ENCODE measurements at places on chromosomes 5 and 9.

- DNase-seq, result no peak
Measured at GRCh38 chr9:109020581-109021511, 7.5 kb upstream of the CTNNAL1 start.

DNA sequence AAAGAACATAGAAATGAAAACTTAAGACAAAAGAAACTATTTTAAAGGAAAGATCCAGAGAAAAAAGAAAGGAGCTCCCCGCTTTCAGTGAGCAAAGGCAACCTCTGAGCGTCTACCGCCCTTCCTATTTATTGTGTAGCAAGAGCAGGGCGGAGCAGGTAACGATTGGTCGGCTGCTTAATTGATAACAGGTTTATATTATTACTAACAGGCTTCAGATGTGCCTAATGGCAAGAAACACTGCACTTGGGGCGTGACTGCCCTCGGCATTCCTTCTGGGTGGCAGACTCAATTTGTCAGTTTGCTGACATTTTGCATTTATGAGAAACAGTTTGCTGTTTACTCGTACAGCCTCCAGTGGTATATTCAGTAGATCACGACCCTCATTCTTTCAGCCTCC is 482.7 kb upstream of the C9orf72 start:
- DNase-seq, result no peak

- DNase-seq, result no peak
Measured at GRCh38 chr5:155866971-155867370, 460.0 kb upstream of the SGCD start.

DNA sequence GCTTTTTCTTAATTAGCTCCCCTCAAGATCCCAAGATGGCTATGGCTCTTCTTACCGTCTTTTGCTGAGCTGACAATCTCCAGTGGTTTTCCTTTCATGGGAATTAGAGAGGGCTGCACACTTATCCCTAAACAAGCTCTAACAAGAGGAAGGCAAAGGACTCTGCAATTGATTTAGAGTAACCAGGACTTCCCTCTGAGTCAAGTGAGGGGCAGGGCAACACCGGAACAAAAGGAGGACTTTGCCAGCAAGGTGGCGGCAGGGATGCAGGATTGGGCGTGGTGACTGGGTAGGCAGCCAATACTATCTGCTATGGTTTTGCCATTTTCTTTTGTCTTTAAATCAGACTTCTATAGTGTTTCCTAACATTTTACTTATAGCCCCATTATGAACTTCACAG is 9.8 kb downstream of the SLC44A1 start:
- no peak for DNase-seq

DNA sequence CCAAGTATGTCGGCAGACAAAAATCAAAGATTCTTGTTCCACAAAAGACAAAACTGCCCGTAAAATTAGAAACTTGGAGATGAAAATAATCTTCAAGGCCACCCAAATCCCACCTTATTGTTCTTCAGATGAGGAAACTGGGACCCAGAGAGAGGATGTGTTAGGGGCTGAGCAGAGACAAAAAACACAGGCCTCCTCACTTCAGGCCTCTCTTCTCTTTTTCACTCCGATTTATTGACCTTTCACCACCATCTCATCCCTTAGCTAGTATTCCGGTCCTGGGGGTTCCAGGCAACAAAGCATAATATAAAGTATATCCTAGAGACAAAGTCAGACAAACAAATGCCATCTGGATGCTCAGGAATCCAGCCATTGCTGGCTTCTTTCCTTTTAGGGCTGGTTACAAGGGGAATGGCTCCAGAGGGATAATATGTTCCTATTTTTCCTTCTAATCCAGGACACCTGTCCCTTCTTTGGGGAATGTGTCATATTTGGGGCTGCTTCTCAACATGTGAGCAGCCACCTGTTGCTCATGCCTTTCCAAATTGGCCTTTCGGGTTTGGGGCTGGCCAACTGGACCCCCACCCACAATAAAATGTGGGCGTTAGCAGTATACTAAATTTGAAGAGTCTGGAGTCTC is 42.2 kb upstream of the AFAP1L1 start:
- DNase-seq, result no peak

DNA sequence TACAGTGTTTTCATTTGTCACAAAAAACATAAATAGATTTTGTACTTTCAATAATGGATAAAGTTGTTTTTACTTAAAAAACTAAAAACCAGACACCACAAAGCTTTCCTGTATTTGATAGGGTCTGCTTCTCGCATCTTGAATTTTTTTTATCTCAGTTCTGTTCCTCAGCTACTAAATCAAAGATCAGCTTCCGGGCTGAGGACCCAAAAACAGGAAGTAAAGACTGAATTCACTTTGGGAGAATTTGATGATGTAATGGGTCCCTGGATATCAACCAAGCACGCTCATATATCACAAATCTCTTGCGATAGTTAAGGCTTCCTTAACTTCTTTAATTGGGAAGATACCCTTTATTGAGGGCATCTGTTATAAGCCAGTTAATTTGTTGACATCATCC is 24.1 kb downstream of the ITK start:
- no peak for DNase-seq

- DNase-seq, result no peak
Measured at GRCh38 chr9:134215699-134216448, 51.5 kb upstream of the RNU6ATAC start.

GRCh38 chr5:73415617-73416016 is 33.0 kb downstream of the FOXD1 start:
- DNase-seq, result no peak

GRCh38 chr5:434443-435146 is 8.4 kb upstream of the EXOC3 start:
- DNase-seq, result no peak

DNA sequence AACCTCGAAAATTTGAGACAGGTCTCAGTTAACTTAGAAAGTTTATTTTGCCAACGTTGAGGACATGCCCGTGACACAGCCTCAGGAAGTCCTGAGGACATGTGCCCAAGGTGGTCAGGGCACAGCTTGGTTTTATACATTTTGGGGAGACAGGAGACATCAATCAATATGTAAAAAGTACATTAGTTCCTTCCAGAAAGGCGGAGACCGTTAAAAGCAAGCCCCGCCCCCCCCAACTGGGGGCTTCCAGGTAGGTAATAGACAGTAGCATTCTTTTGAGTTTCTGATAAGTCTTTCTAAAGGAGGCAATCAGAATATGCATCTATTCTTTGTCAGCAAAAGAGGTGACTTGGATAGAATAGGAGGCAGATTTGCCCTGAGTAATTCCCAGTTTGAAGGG is 599 bp upstream of the MOCS2 start:
- no peak for DNase-seq

DNA sequence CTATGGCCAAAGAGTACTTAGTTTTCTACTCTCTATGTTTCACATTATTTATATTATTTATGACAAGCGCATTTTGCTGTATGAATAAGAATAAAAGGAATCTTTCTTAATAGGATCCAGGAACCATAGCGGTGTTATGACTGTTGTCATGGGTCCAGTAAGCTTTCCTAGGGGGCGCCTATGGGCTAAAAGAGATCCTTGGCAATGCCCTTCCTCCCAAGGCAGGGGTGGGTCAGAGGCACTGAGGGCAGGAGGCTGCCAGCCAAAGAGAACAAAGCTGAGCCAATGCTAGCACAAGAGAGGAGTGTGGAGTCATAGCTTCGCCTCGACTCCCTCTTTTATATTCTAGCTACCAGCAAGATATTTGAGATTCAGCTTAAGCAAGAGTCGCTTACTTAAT is 98.4 kb upstream of the GNAQ start:
- no peak for DNase-seq

- DNase-seq, result no peak
Measured at GRCh38 chr5:178941361-178941760, 363 bp downstream of the ZNF454 start.

GRCh38 chr5:37664551-37664950 is 175.3 kb downstream of the GDNF start:
- DNase-seq, result no peak

All from HS-27A (cell line).